ENCODE measurements at places on chromosomes 7 and 10.

- no peak for DNase-seq
These were observed 90.3 kb upstream of the IKZF1 start for GRCh38 chr7:50214126-50214670.

- DNase-seq: no peak
These were observed 306.6 kb upstream of the LRGUK start for GRCh38 chr7:133820584-133820983.

- no peak for DNase-seq
These were observed 62.2 kb upstream of the EXOC4 start for GRCh38 chr7:133190650-133191049.

GRCh38 chr10:120746001-120746777 is 105.0 kb upstream of the WDR11 start:
- no peak for DNase-seq

- no peak for DNase-seq
These were observed 991.8 kb upstream of the PHF14 start for GRCh38 chr7:9981742-9982349.

GRCh38 chr10:92572362-92573090 is 1.4 kb downstream of the IDE start:
- DNase-seq: no peak

DNA sequence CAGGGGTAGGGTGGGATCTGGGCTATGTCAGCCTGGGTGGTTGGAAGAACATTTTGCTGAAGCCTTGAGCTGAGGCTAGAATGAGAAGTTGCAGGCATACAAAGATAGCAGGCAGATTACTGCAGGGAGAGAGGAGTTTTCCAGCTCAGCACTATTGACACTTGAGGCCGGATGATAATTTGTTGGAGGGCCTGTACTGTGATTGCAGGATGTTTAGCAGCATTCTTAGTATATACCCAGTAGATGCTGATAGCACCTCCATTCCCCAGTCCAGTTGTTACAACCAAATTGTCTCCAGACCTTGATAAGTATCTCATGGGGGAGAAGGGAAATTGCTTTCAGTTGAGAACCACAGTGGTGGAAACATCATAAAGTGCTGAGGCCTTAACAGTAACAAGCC is 158.6 kb upstream of the CHRM2 start:
- no peak for DNase-seq

DNA sequence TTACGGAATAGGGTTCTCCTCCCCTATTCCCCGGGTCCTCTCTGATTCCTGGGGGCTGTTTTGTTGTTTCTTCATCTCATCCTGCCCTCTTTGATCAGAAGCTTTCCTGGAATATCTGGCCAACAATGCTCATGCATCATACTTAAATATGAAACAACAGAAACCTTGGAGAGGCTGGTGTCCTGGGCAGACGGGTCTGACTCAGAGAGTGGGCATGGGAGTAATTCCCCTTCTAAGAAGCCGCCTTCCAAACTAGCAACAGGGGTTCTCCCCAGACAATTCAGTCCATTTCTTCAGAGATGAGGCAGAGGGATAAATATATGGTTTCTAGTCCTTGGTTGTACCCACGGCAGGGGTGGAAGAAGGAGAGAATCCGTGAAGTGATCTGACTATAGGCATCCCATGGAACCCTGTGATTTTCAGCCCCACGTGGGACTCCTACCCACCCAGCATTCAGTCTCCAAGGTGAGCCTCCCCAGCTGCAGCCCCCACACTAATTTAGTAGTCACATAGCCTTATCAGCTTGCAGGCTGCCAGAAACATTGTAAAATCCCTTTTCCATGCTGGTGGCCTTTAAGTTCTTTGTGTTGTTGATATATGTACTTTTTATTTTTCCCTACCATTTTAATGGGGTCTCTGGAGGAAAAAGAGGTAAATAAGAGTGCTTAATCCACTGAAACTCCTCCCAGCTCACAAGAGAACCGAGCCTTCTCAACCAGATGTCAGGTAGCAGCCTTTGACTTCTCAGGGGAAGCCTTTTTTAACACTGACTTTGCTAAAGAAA is 119.2 kb downstream of the SFMBT2 start:
- DNase-seq: no peak

DNA sequence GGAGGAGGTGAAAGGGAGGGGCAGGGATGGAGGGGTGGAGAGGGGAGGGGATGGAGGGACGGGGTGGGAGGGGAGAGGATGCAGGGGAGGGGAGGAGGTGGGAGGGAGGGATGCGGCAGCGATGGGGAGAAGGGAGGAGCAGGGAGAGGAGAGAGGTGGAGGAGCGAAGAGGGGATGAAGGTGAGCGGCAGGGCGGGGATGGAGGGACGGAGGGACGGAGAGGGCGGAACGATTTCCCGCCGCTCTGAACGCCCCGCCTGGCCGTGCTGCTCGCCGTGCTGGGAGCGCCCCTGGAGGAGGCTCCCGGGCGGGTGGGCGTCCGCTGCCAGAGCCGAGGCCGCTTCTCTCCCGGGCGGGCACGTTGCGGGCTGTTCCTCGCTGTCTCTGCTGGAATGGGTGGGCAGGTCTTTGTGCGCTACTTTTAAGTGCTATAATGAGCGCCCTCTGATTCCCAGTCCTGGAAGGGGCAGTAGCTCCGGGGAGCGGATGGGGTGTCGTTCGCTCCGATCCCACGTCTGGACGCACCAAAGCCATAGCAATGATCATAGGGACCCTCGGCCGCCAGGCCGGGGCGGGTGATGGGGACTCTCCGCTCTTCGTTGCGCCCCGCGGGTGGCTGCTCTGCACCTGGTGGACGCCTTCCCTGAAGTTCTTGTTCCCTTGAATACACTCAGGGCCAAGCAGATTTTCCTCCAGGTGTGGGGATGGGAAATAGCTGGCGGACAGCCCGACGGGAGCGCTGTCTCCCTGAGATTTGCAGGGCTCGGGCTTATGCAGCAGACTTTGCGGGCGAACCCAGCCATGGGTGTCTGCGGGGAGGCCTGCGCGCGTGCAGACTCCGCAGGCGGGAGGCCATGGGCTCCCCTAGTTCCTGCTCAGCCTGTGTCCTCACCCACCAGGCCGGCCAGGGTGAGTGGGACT is 81.1 kb upstream of the CPXM2 start:
- DNase-seq: no peak

- no peak for DNase-seq
These were observed 42.9 kb downstream of the PRKG1 start for GRCh38 chr10:51117053-51117660.

DNA sequence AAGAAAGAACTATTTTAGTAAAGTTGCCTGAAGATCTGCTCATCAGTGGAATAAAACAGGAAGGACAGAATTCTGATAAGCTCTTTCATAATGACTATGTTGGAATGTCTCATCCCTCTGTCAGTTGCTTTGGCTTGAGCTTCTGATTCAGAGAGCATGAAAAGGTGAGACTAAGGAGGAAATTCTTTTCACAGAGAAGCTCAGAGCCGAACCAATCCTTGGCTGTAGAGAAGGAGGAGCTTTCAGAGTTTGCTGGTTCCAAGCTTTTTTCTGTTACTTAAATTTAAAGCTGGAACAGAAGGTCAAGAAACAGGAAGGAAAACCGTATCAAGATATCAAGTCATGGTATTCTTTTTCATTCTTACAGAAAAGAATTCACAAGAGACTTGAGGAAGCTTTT is 24.0 kb downstream of the GSTO2 start:
- no peak for DNase-seq

- DNase-seq: no peak
These were observed 35.0 kb downstream of the ITGA8 start for GRCh38 chr10:15684768-15685167.

GRCh38 chr10:132443983-132444876 is 47.2 kb downstream of the PWWP2B start:
- DNase-seq: no peak

DNA sequence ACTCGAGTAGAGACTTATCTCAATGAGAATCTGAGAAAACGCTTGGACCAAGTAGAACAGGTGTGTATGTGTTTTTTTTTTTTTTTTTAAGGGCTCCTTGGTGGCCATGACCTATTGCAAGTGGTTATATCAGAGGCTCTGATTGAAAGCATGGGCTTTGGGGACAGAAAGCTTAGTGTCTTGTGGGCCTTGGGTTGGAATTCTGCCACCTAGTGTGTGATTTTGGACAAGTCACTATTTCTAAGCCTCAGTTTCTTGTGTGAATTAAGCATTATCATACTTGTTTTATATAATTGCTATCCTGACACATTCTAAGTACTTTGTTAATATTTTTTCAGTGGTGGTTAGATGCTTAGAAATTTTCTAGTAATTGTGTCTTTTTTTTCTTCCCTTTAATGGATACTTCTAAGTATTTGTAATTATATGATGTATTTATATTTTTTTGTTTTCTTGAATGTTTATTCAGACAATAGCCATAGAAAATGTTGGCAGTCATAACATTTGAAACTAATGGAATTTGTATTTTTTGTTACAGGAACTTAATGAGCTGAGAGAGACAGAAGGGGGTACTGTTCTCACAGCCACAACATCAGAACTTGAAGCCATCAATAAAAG is 33.1 kb downstream of the SMC3 start:
- peak; percentile 23 for DNase-seq

DNA sequence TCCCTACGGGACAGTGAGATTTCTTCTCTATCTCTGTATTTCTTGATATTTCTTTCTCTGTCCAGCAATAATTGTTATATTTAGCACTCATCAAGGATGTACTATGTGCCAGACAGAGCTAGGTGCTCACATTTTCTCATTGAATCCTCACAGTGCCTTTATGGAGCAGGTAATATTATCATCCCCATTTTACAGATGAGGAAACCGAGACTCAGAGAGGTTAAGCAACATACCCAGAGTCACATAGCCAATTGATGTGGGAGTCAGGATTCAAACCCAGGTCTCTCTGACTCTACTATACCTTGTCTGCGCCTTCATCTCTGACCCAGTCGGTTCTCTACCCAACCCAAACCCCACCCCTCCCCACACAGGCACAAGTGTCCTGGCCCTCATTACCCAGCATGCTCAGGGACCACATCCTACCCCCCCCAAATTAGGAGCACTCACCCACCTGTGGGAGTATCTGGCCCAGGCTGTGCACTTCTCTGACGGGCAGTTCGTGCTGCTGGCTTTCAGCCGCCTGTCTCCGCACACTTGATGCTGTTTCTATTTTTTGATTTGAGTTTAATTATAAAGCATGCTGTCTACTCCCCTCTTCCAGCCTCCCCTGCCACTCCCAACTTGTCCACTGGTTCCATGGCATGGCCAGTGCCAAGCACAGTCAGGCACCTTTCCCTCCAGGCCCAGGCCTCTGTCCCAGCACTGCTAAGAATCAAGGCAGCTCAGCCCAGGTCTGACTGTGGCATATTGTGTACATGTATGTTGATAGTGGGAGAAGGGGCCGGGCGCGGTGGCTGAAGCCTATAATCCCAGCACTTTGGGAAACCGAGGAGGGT is 9.8 kb upstream of the SAMD8 start:
- DNase-seq: no peak

- no peak for DNase-seq
These were observed 197.6 kb upstream of the ZNF32 start for GRCh38 chr10:43846187-43846680.

GRCh38 chr7:156376317-156376716 is 264.3 kb upstream of the RNF32 start:
- no peak for DNase-seq

- DNase-seq: no peak
These were observed 5.7 kb downstream of the C1GALT1 start for GRCh38 chr7:7188091-7188490.

DNA sequence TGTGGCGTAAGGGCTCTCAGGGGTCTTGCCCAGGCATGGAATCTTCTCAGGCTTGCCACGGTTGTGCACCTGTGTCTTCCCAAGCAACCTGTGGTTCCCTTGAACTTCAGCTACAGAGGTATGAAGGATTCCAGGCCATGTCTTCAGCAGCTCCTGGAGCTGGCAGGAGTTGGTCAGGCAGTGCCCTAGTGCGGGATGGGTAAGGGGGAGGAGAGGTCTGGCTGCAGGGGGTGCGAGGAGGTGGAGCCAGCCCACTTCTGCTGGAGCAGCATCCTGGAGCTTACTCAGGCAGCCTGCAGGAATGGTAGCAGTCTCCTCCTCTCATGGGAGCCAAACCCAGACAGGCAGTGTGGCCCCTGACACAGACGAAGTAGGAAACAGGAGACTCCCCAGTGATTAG is 3.8 kb upstream of the TRIL start:
- no peak for DNase-seq

GRCh38 chr7:76358011-76358480 is 745 bp downstream of the YWHAG start:
- peak; percentile 12 for DNase-seq

GRCh38 chr10:92413011-92413410 is 122.0 kb downstream of the MARCHF5 start:
- DNase-seq: no peak

DNA sequence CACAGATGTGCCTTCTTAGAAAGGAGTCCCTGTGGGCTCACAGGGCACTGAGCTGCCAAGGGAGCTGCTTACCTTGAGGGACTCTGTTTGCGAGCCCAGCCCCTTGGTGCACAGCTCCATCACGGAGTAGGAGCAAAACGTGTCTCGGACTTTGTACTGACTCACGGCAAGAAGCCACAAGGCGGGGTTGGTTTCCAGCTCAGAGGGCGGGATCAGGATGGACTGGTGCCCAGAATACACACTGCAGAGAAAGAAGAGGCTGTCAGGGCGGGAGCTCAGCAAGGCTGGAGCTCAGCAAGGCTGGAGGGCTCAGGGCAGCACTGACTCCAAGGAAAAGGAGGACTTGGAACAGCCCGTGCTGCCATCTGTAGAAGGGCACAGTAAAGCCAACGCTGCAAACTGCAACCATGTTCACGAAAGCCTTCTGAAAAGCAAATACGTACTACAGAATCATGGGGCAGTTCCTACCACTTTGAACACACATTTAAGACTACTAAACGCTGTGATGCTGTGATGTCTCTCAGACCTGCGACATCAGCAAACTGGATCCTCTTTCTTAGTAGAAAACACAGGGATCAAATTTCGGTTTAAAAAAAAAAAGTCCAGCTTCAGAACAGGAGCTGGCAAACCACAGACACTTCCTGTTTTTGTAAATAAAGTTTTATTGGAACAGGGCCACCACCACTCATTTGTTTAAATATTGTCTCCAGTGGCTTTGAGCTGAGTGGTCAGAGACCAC is 194.3 kb downstream of the ZMYND11 start:
- DNase-seq: no peak

DNA sequence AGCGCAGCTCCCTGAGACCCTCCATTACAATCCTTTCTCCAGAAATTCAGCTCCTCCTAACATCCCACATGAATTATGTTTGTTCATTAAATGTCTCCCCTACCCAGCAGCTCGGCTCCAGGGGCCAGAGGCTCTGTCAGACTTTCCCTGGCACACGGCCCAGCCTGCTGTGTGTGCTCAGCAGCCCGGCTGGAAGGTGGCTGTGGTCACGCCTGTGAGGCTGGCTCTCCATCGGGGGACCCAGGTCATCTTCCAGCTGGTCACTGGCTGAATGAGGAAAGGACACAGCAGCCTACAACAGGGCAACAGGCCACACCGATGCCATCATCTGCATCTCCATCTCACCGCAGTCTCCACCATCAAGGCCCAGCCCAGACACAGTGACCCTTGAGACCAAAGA is 219.8 kb downstream of the MAD1L1 start:
- DNase-seq: no peak

DNA sequence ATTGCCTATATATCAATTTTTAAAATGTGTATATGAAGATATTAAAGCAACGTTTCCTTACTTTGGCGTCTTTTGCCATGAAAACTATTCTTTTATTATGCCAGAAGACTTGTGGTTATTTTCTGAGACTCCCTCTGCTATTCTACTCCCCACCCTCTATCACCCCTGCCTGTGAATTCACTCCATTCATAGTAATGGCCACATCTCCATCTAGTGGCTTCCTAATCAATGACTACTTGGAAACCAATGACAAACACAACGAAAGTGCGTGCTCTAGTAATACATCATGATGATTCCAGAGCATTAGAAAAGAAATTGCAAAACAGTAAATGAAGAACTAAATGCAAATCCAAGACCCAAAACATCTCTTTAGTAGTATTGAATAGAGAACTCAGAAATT is 186.7 kb upstream of the HGF start:
- no peak for DNase-seq

GRCh38 chr10:97207131-97207530 is 21.4 kb upstream of the SLIT1 start:
- DNase-seq: no peak
